Activated CD4-positive, alpha-beta T cell treated with anti-CD3 and anti-CD28 coated beads, Interleukin-2, amount 10 ng/mL, durations not matched to agents 24 days and 14 days (primary cell): ENCODE measurements at places on chromosomes 13 and 19.

- no peak for DNase-seq
Observed at GRCh38 chr13:93172109-93172508, 54.5 kb upstream of the GPC6 start.

- DNase-seq = no peak
Observed at GRCh38 chr13:105343134-105343806, 1192.2 kb downstream of the EFNB2 start.

GRCh38 chr13:99658261-99658991, 157.2 kb downstream of the TM9SF2 start:
- DNase-seq = peak; percentile 86

DNA sequence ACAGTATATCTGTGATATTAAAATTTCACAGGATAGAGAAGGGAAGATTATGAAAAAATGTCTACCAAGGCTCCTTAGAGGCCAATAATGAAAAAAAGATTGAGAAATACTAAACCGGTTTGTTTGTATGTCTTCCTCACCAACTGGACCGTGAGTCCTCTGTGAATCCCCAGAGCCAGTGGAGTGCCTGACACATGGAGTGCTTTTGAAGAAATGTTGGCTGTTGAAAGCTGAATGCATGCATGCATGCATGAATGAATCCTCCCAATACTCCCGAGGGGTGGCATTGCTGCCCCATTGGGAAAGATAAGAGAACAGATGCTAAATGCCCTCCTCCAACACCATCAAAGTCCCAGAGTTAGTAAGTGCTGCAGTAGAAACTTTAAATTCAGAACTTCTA, 152.7 kb upstream of the SERP2 start:
- no peak for DNase-seq

DNA sequence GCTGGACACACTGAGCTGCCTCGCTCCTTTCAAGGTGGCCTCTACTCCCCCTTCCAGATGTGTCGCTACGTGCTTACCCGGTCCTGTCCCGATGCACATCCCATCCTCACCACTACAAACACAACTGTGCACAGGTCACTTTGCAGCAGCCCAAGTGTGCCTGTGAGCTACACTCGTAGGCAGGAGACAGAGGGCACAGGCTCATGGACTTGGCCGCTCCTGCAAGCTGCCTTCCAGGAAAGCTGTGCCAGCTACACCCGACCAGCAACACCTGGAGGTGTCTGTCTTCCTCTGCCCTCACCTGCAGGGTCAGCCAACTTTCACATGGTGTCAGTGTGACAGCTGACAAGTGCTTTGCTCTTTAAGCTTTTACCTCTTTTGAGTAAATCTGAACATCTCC, 15.4 kb downstream of the CARS2 start:
- DNase-seq = no peak

DNA sequence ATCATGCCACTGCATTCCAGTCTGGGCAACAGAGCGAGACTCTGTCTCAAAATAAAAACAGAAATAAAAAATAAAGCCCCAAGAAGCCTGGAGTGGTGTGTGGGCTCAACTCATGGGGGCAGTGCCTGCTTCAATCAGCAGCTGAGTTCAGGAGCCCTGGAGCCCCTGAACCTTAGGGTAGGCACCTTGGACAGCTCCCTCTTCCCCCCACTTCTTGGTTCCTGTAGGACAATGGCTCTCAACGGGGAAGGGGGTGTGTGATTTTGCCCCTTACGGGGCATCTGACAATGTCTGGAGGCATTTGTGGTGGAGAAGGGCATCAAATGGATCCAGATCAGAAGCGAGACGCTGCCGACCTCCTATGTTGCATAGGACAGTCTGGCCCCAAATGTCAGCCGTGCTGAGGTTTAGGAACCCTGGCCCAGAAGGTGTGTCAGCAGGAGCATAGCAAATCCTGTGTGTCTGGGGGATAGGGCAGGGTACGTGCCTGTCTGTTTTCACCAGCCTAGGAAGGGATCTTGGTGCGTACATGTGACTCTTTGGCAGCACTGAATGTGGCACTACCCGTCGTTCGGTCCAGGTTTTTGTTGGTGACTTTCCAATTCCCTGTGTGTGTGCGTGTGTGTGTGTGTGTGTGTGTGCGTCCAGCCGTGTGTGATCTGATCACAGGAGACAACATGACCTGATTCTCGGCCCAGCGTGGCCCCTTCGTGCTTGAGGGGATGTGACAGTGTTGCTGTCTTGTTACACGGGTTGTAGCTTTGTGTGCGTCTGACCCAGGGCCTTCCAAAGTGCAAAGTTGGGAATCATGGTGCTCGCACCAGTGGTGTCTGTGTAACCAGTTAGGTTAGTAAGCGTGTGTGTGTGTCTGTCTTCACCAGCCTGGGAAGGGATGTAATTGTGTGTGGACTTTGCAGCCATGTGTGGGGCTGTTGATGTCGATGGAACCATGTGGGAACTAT, 7.5 kb downstream of the IGLON5 start:
- DNase-seq = no peak

GRCh38 chr13:41332829-41333228, 21.8 kb downstream of the NAA16 start:
- DNase-seq = no peak

DNA sequence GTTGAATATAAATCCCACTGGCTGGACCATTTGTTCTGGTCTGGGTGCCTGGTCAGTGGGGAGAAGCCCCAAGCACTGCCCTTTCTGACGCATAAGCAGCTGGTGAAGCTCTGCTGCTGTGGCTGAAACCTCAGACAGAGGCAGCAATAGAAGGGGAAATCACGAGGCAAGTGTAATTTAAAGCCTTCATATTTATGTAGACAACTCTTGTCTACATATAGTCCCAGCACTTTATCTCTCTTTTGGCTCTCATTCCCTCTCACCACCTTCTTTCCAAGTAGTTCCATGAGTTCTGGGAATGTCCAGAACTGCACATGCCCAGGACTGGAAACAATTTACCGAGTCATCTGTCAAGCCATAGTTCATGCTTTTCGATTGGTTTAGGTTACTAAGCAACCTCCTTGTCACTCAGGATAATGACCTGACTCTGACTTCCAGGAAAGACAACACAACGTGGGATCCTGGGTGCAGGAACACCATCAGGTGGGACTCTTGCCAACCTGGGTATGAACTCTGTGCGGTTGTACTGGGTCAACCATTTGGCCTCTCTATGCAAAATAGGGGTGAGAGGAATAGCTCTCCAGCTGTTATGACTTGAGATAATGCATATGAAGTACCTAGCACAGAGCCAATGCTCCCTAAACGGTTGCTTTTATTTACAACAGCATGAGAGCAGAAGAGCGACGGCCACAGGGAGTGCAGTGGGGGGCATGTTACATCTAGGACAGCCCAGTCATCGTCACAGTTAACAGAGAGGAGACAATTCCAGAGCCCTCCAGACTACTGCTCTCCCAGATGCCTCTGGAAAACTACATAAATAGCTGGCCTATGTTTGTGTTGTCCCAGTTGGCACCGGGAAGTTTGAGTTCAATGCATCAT, 321.9 kb downstream of the FOXO1 start:
- no peak for DNase-seq

DNA sequence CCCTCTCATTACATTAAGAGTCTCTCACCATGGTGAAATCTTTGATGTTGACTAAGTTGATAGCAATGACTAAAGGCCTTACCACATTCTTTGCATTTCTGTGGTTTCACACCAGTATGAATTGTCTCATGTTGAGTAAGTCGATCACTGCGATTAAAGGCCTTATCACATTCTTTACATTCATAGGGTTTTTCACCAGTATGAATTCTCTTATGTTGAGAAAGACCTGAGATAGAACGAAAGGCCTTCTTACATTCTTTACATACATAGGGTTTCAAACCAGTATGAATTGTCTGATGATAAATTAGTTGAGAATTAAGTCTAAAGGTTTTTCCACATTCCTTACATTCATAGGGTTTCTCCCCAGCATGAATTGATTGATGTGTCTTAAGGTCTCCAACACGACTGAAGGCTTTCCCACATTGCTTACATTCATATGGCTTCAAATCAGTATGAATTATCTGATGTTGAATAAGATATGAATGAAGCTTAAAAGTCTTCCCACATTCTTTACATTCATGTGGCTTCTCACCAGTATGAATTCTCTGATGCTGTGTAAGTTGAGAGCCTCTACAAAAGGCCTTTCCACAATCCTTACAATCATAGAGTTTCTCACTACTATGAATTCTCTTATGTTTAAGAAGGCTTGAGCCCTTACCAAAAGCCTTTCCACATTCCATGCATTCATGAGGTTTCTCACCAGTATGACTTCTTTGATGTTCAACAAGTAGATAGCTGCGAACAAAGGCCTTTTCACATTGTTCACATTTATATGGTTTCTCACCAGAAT, 45.6 kb downstream of the ZNF283 start:
- no peak for DNase-seq

GRCh38 chr19:17854061-17854460, 5.6 kb upstream of the RPL18A start:
- no peak for DNase-seq

GRCh38 chr19:8214802-8215201, 5.6 kb downstream of the CERS4 start:
- no peak for DNase-seq

GRCh38 chr13:28140433-28141125, 2.2 kb downstream of the PAN3 start:
- no peak for DNase-seq

GRCh38 chr13:43805071-43805468, 18.3 kb upstream of the ENOX1 start:
- no peak for DNase-seq

- DNase-seq = no peak
Observed at GRCh38 chr13:94309997-94310855, 169.3 kb downstream of the DCT start.

DNA sequence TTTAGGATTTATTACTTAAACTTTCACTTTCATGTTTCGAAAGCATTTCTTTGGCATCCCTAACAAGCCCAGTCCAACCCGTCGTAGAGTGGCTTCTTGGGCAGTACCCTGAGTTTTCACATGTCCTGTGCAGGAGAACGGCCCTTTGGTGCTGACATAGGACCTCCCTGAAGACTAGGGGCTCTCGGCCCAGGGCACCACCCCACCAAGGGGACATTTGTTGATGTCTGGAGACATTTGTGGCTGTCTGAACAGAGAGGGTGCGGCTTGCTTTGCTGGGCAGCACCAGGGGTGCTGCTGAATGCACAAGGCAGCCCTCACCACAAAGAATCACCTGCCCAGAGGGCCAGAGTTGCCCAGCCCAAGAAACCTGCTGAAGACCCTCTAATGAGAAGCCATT, 30.6 kb downstream of the CUL4A start:
- DNase-seq = no peak
